ENCODE measurements at places on chromosomes 13 and 19.

- DNase-seq: no peak
Observed at GRCh38 chr19:7788178-7788932, 25.3 kb downstream of the CLEC4M start.

DNA sequence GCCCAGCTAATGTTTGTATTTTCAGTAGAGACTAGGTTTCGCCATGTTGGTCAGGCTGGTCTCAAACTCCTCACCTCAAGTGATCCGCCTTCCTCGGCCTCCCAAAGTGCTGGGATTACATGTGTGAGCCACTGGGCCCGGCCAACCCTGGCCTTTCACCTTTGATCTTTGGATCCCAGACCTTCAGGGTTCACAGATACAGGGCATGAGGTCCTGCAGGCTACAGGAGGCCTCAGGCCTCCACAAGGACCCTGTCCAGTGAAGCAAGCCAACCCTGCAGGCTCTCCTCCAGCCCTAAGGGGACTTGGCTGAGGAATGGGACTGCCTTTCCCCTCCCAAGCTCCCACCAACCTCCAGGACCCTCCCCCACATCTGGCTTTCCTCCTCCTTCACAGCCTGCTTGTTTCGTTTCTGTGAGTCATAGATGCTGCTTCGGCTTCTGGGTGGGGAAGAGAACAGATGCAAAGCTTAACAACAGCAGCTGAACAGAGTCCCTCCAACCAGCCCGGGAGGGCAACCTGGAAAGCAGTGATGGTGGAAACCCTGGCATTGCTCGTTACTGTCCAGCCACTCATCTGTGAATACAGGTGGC is 11.8 kb downstream of the ARHGEF18 start:
- DNase-seq: no peak

GRCh38 chr13:97240788-97241734 is 18.9 kb downstream of the MBNL2 start:
- DNase-seq: no peak

DNA sequence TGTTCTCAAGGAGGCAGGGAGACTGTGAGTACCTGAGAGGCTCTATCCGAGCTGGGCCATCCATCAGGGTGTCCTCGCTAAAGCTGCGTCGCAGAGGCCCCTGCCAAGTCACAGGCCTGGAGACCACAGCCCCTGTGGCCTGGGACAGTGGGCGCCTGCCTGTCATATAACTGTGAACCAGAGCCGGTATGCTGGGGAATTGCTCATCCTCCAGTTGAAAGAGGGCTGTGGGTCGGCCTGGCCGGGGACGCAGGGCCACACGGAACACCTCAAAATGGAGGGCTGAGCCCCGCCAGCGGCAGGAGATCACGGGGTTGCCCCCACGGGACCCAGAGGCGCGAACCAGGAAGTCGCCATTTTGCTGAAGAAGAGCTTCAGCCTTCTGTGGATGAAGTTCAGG is 6.6 kb downstream of the SH2D3A start:
- DNase-seq: no peak

DNA sequence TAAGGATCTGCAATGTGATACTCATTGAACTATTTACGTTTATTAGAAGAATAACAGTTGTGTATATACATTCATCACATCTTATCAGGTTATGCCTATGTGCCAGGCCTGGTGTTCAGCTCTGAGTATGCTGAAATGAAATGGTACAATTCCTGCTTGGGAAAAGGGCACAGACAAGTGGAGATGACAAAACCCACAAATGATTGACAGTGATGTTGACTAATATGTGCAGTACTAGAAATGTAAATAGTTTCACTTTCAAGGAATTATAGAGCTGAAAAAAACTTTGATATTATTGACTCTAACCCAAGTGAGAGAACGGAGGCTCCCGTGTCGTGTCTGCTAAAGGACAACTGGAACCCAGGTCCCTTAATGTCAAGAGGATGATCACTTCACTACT is 386.8 kb upstream of the DACH1 start:
- DNase-seq: no peak

- DNase-seq: no peak
Observed at GRCh38 chr13:111117961-111118360, 2.9 kb downstream of the ARHGEF7 start.

- DNase-seq: no peak
Observed at GRCh38 chr13:102913914-102914313, 68.1 kb downstream of the ERCC5 start.

- DNase-seq: no peak
Observed at GRCh38 chr19:1252221-1252820, 3.9 kb downstream of the MIDN start.

GRCh38 chr19:49210901-49211451 is 53.4 kb downstream of the TRPM4 start:
- DNase-seq: no peak

- no peak for DNase-seq
Observed at GRCh38 chr13:65093357-65093756, 2136.8 kb downstream of the PCDH9 start.

DNA sequence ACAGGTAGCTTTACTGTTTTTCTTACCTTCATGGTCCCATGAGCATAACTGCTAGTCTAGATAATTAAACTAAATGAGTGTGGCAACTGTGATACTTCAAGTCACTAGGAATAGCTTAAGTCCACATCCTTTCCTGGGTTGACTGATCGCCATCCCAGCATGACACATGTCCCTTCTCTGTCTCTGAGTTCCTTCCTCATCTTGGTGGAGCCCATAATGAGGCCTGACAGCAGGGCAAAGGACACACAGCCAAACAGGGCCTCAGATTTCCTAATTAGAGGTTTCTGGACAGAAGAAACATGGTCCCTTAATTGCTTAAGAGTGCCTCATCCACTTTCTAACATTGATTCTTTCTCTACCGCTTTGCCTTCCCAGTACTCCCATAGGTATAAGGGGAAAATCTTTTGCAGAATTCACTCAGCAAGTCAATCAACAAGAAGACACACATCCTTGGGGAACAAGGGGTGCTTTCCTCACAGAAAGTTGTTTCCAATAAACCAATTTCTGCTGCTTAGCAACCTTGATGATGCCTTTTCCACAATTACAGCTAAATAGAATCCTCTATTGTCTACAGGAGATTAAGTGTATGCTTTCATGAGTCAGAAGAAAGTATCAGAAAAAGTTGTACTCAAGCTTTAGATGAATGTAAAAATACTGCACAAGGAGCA is 208.3 kb upstream of the SERP2 start:
- DNase-seq: no peak

- DNase-seq: no peak
Observed at GRCh38 chr13:23754997-23755396, 134.2 kb downstream of the MIPEP start.

- DNase-seq: no peak
Observed at GRCh38 chr19:46481947-46482346, 10.6 kb upstream of the PNMA8A start.

DNA sequence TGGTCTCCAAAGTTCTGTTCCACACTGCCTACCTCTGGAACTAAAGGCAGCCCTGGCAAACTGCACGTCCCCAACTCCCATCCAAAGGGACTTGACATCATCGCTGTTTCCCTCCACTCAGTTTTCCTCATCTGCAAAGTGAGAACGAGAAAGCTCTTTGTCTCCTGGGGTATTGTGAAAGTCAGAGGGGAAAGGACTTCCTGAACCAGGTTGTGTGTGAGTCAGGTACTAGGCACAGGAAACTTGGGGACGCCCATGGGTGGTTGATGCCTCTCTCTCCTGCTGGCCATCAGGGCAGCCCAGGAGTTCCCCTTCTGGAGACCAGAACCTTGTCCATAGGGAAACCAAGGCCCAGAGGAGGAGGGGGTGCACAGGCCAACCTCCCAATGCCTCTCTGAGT is 4.7 kb downstream of the CRLF1 start:
- DNase-seq: no peak

GRCh38 chr13:112818040-112818697 is 128.3 kb downstream of the ATP11A start:
- no peak for DNase-seq

DNA sequence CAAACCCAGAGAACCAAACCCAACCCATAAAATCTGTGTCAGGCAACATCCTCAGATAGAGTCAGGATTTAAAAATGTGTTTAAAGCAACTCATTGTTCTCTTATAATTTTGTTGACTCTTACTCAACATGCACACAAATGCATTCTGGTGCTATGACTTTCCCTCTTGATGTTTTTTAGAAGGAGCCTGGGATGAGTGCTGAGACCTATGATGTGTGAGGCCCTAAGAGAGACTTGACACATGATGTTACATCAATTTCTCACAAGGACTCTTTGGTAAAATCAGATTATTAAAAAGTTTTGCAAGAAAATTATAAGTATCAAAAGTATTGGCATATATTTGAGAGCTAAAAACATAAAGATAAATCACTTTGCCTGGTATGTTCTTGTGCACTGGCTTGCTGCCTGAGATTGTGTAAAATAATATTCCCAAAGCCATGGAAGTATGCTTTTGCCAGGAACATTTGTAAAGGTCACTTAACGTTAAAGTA is 173.9 kb downstream of the DCLK1 start:
- DNase-seq: no peak

- no peak for DNase-seq
Observed at GRCh38 chr19:18541258-18541991, 1.9 kb downstream of the FKBP8 start.

- DNase-seq: no peak
Observed at GRCh38 chr19:7153022-7153421, 83.5 kb downstream of the ZNF557 start.

DNA sequence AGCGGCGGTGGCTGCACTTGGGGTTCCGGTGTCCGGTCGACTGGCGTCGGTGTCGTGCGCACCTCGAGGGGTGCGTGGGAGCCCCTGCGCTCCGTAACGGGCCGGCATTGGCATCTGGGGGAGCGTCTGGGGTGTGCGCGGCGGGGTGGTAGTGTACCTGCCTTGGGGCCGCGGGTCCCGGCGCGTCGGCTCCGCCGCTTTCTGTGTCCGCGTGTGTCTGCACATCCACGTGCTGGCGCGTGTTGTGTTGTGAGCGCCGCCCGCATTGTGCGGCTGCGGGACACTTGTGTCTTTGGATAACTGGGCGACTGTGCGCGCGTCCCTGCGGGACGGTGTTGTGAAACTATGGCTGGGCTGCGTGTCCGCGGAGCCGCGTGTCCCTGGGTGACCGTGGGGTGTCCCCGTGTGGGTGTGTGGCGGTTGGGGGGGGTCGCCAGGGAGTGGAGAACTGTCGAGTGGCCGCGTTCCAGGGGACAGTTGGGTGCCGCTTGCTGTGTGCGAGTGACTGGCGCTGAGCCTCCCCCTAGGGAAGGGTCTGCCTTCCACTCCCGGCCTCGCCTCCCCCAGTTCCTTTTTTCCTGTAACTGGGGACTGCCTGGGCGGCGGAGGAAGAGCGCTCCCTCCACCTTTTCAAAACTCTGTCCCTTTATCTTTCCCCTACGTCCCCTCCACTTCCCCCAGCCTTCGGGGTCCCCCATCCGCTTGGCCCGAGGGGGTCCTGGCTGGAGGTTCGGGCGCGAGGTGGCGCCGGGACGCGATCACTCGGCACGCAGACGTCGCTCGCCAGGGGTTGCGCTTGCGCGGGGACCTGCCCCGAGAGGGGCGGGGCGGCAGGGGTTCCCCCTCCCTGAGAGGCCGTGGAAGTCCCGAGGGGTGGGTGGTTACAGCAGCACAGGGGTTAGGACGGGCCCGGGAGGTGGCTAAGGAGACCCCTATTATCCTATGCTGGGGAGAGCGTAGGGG is 5.7 kb upstream of the NFIC start:
- no peak for DNase-seq

- DNase-seq: no peak
Observed at GRCh38 chr19:15439078-15439799, 10.5 kb downstream of the WIZ start.

DNA sequence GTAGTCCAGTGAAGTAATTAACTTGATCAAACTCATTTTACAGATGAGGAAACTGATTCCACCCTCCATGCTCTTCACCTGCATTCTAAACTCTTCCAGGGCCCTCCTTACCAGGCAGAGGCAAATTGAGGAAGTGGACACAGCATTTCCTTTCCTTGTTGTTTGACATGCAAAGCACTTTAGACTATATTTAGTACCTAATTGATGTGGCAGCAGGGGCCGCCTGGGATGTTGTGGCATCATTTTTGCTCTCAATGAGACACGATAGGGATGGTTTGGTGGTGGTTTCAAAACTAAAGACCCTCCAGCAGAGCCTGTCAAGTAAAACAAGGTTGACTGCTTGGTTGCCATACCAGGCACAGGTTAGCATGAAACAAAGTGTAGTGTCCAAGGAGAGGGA is 7.9 kb downstream of the SIPA1L3 start:
- no peak for DNase-seq

DNA sequence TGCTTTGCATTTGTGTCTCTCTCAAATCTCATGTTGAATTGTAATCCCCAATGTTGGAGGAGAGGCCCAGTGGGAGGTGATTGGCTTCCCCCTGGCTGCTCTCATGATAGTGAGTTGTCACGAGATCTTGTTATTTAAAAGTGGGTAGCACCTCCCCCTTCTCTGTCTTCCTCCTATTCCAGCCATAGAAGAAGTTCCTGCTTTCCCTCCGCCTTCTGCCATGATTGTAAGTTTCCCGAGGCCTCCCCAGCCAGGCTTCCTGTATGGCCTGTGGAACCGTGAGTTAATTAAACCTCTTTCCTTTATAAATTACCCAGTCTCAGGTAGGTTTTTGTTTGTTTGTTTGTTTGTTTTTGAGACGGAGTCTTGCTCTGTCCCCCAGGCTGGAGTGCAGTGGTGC is 3.8 kb downstream of the LILRA4 start:
- no peak for DNase-seq

- DNase-seq: no peak
Observed at GRCh38 chr13:79225487-79226232, 180.4 kb downstream of the RBM26 start.

GRCh38 chr13:51783428-51784094 is 20.4 kb downstream of the DHRS12 start:
- DNase-seq: no peak

GRCh38 chr13:62194371-62194770 is 778.7 kb upstream of the PCDH20 start:
- no peak for DNase-seq

GRCh38 chr19:3669947-3670795 is 30.1 kb downstream of the PIP5K1C start:
- no peak for DNase-seq

- DNase-seq: no peak
Observed at GRCh38 chr13:112768795-112769481, 79.1 kb downstream of the ATP11A start.

DNA sequence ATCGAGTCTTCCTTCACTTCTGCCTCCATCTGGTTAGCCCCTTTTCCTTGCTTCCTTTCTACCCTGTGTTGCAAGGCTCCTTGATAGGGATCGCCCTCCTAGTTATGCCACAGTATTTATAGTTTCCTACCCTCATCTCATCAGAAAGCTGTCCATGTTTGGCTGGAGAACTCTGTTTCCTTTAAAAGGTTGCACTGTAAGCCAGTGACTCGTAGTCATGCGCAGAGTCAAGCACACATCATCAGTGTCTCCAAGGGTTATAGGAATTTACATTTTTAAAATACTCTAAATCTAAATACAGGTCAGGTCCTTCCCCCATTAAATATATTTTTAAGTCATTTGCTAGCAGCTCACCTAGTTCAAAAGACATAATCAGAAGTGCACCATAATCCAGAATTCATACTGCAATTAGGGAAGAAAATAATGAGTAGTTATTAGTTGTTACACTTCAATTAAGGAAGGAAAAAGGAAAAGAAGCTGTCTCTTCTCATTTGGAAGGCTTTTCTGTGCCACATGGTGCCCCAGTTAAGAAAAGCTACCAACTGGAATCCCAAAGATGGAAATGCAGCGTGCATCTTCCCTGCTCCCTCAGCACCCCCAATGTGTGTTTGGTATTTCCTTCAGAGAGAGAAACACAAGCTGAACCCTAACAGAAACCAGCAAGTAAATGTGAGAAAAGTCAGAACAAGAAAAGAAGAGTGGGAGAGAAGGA is 81.0 kb downstream of the GPR12 start:
- no peak for DNase-seq
